Suppressor macrophage treated with lipopolysaccharide for 1 hour (primary cell): ENCODE measurements at places on chromosomes 5 and 9.

- no peak for DNase-seq
These were observed 5.1 kb downstream of the SEMA5A start for GRCh38 chr5:9540791-9541190.

DNA sequence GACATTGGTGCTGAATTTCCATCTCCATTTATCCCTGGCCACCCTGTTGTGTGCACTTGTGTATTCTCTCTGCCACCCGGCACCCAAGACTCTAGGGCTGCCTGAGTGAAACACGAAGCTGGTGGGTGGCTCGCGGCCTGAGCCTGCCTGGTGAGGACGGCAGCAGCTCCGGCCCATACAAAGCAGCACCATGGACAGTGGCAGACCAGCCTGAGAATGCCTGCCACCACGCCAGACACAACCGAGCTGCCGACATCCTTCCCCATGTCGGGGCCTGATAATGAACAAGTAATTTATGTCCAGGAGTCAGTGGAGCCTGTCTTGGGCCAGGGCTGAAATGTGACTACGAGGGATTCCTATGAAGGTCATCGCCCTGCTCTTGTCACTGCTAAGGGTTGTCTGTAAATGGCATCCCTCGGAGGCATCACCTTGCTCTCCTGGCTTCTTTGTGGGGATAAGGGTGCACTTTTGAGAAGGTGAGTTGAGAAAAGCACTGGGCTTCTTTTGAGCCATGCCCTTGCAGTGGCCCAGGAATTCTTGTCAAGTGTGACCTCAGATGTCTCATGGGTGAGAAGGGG lies 175.7 kb downstream of the MELK start:
- peak; percentile 36 for DNase-seq

DNA sequence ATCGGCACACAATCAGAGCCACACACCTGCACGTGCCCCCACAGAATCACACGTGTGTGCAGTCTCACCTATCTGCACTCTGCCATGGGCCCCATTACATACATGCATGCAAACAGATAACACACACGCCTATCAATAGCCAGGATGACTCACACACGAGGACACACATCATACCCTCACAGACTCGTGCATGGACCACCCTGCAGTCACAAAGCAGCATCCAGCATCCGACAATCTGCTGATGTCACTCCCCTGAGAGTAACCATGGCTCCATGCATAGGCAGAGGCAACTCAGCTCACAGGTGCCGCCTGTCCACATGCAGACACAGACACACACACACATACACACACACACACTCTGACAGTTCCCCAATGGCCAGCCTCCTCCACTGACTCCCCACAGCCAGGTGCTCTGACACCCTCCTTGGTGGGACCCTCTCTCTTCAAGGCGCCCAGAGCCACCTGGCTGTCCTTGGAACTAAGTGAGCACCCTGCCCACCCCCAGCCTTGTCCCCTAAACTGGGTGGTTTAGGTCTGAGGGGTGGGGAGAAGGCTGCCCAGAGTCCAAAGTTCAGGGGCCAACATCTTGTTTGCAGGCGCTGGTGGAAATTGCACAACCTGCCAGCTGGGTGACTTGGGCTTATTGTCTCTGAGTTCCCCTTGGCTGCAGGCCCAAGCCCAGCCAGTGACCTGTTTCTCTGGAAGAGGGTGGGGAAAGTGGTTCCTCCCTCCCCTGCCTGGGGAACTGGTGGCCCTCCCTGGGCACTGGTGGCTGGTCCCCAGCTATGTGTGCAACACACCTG lies 34.6 kb upstream of the NEK6 start:
- DNase-seq = peak; percentile 93

- peak; percentile 21 for DNase-seq
These were observed 33.9 kb downstream of the TRIP13 start for GRCh38 chr5:926417-927171.

GRCh38 chr9:34554211-34555001 lies 31.6 kb upstream of the ENHO start:
- DNase-seq = no peak
